ENCODE measurements at places on chromosomes 5 and 9.

GRCh38 chr5:57394421-57395210, 88.0 kb downstream of the ACTBL2 start:
- H3K4me1 ChIP-seq = no peaks in the 10 kb centered on the region
- no peak for DNase-seq
- no peaks in the 10 kb centered on the region for H3K27me3 ChIP-seq
- no peak overlapping the region for H3K4me3 ChIP-seq

- no peak overlapping the region for H3K4me3 ChIP-seq
- H3K4me1 ChIP-seq = peaks cover 7% of the 10 kb centered on the region
- no peak for DNase-seq
- no peak overlapping the region for H3K27ac ChIP-seq
- H3K36me3 ChIP-seq = no peaks in the 10 kb centered on the region
These were observed 2.7 kb downstream of the DAB2 start for GRCh38 chr5:39422036-39422606.

DNA sequence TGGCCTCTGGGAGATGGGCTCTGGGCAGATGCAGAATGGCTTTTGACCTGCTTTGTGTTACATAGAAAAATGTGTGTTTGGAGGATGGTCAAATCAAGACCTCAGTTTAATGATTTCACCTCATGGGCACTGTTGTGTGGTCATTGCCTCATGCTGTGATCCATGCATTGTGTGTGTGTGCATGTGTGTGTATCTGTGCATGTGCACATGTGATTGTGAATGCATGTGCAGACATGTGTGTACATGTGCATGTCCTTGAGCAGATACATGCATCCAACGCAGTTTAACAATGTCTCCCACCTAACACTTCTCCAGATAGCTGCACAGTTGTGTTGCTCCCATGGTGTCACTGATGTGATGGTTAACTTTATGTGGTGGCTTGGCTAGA, 40.1 kb upstream of the S1PR3 start:
- H3K4me1 ChIP-seq = peaks cover 6% of the 10 kb centered on the region
- DNase-seq = no peak
- H3K27me3 ChIP-seq = peaks cover 30% of the 10 kb centered on the region
- H3K4me3 ChIP-seq = no peak overlapping the region

DNA sequence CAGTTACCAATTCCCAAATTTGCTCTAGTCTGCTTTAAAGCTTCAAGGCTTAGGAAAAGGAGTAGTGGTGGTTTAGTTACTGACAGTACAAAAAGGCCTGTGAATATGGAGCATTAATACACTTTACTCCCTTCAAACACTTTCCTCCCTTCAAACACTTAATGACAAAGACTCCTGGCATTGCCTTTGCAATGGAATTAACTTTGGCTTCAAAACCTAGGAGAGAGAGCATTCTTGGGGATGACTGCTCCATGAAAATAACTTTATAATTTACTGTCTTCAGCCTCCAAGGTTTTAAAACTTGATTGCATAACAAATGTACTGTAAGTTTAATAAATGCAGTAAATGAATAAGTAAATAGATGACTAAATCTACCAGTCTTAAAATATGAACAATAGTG, 185.6 kb downstream of the TRPM3 start:
- no peak for DNase-seq
- no peaks in the 10 kb centered on the region for H3K4me1 ChIP-seq
- H3K36me3 ChIP-seq = no peaks in the 10 kb centered on the region
- no peak overlapping the region for H3K27ac ChIP-seq

DNA sequence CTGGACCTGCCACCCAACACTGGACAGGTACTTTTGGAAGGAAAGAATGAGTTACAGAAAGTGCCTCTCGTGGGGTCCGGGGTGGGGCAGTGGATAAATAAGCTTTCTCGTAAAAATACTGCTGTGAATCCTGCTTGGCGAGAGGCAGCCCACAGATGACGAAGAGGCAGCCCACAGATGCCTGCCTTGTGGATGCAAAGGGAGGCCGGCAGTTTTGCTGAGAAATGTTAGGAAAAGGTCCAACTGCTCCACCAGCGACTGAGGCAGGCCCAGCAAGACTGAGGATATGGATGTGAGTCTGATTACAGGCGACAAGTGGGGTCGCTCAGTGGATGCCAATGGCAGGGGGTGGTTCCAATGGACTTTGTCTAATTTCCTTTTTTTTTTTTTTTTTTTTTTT, 79.1 kb upstream of the PPP1R26 start:
- H3K36me3 ChIP-seq = no peaks in the 10 kb centered on the region
- no peak overlapping the region for H3K27ac ChIP-seq
- H3K4me1 ChIP-seq = no peaks in the 10 kb centered on the region
- no peak for DNase-seq
- no peak overlapping the region for H3K4me3 ChIP-seq

GRCh38 chr5:73440262-73440661, 8.3 kb downstream of the FOXD1 start:
- H3K36me3 ChIP-seq = peaks cover 7% of the 10 kb centered on the region
- H3K27ac ChIP-seq = no peak overlapping the region
- DNase-seq = no peak
- peaks cover 15% of the 10 kb centered on the region for H3K4me1 ChIP-seq
- H3K4me3 ChIP-seq = no peak overlapping the region

GRCh38 chr5:34410411-34411139, 245.6 kb upstream of the RAI14 start:
- no peaks in the 10 kb centered on the region for H3K36me3 ChIP-seq
- no peak overlapping the region for H3K4me3 ChIP-seq
- peaks cover 9% of the 10 kb centered on the region for H3K27me3 ChIP-seq
- no peak for DNase-seq

GRCh38 chr5:77971776-77972468, 195.8 kb upstream of the TBCA start:
- H3K4me3 ChIP-seq = peak overlapping the region; percentile 45
- H3K27ac ChIP-seq = no peak overlapping the region
- H3K4me1 ChIP-seq = peaks cover 9% of the 10 kb centered on the region

GRCh38 chr5:7474821-7475403, 79.0 kb downstream of the ADCY2 start:
- H3K4me1 ChIP-seq = no peaks in the 10 kb centered on the region
- H3K27me3 ChIP-seq = no peaks in the 10 kb centered on the region
- no peak overlapping the region for H3K4me3 ChIP-seq
- H3K36me3 ChIP-seq = no peaks in the 10 kb centered on the region

GRCh38 chr5:161094411-161094810, 242.4 kb upstream of the ATP10B start:
- H3K36me3 ChIP-seq = no peaks in the 10 kb centered on the region
- H3K27ac ChIP-seq = no peak overlapping the region
- no peaks in the 10 kb centered on the region for H3K27me3 ChIP-seq
- no peak overlapping the region for H3K4me3 ChIP-seq
- H3K4me1 ChIP-seq = no peaks in the 10 kb centered on the region

DNA sequence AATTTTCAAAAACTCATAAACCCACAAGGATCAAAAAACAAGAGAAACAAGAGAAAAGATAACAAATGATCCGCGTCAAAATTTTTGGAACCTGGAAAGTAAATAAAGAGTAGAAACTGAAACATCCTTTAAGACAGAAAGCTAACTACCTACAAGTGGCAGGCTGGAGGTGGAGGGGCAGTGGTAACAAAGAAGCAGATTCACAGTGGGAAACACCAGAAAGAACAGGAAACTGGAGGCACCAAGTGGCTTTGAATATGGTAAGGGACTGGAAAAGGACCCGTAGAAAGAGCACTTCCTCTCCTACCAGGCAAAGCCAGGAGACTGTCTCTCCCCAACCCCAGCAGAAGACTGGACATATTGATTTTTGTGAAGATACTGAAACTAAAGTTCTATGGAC, 100.6 kb upstream of the TARS1 start:
- no peak for DNase-seq
- H3K4me3 ChIP-seq = no peak overlapping the region
- H3K27me3 ChIP-seq = no peaks in the 10 kb centered on the region
- H3K27ac ChIP-seq = no peak overlapping the region

- H3K27ac ChIP-seq = no peak overlapping the region
- peak; percentile 44 for DNase-seq
- peaks cover 2% of the 10 kb centered on the region for H3K36me3 ChIP-seq
- H3K4me3 ChIP-seq = no peak overlapping the region
- H3K4me1 ChIP-seq = no peaks in the 10 kb centered on the region
These were observed 48.2 kb upstream of the RPL26L1 start for GRCh38 chr5:172910828-172911627.

GRCh38 chr5:1799110-1799601, 481 bp downstream of the MRPL36 start:
- peak overlapping the region; percentile 84 for H3K27ac ChIP-seq
- H3K4me1 ChIP-seq = peaks cover 52% of the 10 kb centered on the region
- DNase-seq = peak; percentile 59
- H3K4me3 ChIP-seq = peak overlapping the region; percentile 100

GRCh38 chr5:35009657-35010056, 38.1 kb downstream of the AGXT2 start:
- no peaks in the 10 kb centered on the region for H3K36me3 ChIP-seq
- no peak overlapping the region for H3K27ac ChIP-seq
- H3K27me3 ChIP-seq = peaks cover 14% of the 10 kb centered on the region
- no peak for DNase-seq

DNA sequence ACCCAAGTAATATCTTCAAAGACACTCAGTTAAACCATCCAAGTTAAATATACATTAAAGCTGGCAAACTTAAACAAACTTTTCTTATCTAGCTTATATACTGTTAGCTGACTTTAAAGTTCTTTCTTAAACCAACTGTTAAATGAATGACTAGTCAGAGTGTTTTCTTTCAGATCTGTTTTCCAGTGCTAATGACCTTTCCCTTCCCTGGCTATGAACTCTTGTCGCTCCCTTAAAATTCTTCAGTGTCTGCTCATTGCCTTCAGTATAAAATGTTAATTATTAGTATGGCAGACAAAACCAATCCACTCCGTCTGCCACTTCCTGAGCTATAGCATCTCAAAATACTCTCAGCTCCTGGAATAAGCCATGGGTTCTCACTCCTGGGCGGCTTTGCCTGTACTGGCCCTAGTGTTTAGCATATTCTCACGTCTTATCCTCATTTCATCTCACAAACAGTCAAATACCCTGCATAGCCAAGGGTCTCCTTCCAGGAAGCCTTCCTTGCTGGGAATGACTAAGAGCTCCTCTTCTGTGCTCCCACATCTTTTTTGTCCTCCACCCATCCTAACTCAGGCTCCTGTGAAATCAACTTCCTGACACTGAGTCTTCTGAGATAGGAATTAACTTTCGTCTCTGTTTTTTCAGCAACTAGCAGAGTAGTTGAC, 87.7 kb downstream of the VCAN start:
- peaks cover 12% of the 10 kb centered on the region for H3K27me3 ChIP-seq
- no peak overlapping the region for H3K27ac ChIP-seq
- no peak for DNase-seq
- H3K36me3 ChIP-seq = no peaks in the 10 kb centered on the region

DNA sequence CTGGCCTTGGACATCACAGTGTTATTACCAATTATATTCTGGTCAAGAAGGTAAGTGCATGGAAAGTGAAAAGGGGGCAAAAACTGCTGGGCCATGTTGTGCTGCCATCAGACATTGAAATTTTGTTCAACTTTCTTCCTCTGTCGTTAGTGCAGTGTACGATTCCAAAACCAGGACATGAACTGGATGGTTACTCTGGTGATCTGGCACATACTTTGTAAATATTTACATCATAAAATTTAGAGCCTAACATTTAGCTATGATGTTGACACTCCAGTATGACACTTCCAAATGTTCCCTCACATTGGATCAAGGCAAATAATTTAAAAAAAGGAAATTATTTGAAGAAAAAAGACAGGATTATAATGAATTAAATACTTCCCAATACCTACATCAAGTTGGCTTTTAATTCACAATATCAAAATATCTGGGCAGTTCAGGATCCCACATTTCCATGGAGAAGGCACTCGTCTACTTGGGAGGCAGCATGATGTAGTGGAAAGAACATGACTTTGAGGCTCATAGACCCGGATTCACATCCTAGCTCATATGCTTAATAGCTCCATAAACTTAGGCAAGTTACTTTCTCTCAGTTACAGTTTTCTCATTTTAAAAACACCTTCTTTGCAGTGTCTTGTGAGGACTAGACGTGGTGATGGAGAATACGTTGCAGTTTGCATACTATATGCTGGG, 342.5 kb upstream of the MPDZ start:
- H3K36me3 ChIP-seq = no peaks in the 10 kb centered on the region
- no peak for DNase-seq
- no peaks in the 10 kb centered on the region for H3K4me1 ChIP-seq
- no peak overlapping the region for H3K4me3 ChIP-seq
- no peak overlapping the region for H3K27ac ChIP-seq

DNA sequence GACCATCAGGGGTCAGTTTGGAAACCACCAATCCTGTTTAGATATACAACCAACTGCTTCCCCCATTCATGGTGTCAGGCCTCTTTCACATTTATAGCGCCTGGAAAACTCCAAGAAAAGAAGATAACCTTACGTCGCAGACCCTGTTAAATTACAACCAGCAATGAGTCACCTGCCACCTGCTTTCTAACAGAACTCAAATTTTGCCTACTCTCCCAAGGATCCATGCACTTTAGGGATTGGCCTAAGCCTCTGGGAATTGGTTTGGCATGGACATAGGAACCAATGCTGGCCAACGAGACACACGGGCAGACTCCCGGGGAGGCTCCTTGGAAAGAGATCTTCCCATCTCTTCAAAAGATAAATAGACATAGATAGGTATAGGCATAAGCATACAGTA, 87.0 kb downstream of the FEM1C start:
- DNase-seq = no peak
- no peak overlapping the region for H3K27ac ChIP-seq
- H3K4me3 ChIP-seq = no peak overlapping the region
- peaks cover 4% of the 10 kb centered on the region for H3K27me3 ChIP-seq

DNA sequence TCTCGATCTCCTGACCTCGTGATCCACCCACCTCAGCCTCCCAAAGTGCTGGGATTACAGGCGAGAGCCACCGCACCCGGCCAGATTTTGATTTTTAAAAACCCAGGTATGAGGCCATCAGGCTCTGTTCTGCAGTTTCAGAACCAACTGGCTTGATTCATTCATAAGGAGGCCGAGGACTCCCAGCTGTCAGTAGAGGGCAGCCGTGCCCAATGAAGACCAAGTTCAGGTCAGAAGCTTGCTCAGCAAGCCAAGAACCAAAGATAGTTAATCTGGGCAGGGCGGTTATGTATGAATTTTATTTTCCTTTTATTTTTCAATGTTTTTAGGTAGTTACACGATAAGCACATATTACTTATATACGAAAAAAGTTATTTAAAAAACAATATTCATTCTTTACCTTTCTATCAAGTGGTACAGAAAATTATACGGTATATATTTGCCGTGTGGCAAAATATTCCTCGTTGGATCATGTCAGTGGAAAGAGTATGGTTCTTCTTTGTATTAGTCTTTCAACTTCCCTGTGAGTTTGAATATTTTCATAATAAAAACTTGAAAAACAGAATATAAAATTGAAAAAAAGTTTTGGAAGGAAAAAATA, 18.0 kb downstream of the MGAT1 start:
- no peak overlapping the region for H3K4me3 ChIP-seq
- peaks cover 19% of the 10 kb centered on the region for H3K4me1 ChIP-seq
- peak; percentile 83 for DNase-seq
- H3K27ac ChIP-seq = no peak overlapping the region
- peaks cover 4% of the 10 kb centered on the region for H3K27me3 ChIP-seq
- H3K36me3 ChIP-seq = peaks cover 4% of the 10 kb centered on the region

GRCh38 chr9:18500451-18500850, 26.5 kb downstream of the ADAMTSL1 start:
- H3K4me1 ChIP-seq = no peaks in the 10 kb centered on the region
- no peak overlapping the region for H3K27ac ChIP-seq
- no peak overlapping the region for H3K4me3 ChIP-seq
- H3K36me3 ChIP-seq = no peaks in the 10 kb centered on the region

- peaks cover 27% of the 10 kb centered on the region for H3K4me1 ChIP-seq
- peak overlapping the region; percentile 78 for H3K27ac ChIP-seq
- peak overlapping the region; percentile 84 for H3K4me3 ChIP-seq
- peaks cover 20% of the 10 kb centered on the region for H3K36me3 ChIP-seq
These were observed 1.3 kb downstream of the ZBTB34 start for GRCh38 chr9:126861707-126862103.

GRCh38 chr5:13187186-13187585, 757.3 kb downstream of the DNAH5 start:
- no peaks in the 10 kb centered on the region for H3K36me3 ChIP-seq
- DNase-seq = no peak
- H3K27me3 ChIP-seq = no peaks in the 10 kb centered on the region
- H3K4me1 ChIP-seq = no peaks in the 10 kb centered on the region
- no peak overlapping the region for H3K27ac ChIP-seq

Measured in activated naive CD4-positive, alpha-beta T cell treated with anti-CD3 and anti-CD28 coated beads, Interleukin-2, amount 10 ng/mL, durations not matched to agents 7 days and 5 days (primary cell).